ENCODE measurements at places on chromosomes 4 and X.
A peak's percentile ranks its signal among the peaks of the same experiment; 100 is the strongest.

DNA sequence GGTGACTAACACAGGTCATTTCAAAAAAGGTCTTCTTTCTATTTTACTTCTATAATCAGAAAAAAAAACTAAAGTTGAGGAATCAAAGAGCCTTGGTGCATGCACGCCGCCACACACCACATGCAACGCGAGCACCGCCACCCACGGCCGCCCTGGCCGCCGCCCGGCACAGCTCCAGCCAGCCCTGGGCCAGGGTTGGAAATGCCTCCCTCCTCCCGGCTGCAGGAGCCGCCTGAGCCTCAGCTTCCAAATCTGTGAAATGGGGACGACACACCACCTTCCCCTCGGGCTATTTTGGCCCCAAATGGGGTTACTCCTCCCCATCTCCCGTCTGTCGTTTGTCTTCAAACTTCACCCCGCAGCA, 39.7 kb upstream of the MAN2B2 start:
- no peak for DNase-seq

DNA sequence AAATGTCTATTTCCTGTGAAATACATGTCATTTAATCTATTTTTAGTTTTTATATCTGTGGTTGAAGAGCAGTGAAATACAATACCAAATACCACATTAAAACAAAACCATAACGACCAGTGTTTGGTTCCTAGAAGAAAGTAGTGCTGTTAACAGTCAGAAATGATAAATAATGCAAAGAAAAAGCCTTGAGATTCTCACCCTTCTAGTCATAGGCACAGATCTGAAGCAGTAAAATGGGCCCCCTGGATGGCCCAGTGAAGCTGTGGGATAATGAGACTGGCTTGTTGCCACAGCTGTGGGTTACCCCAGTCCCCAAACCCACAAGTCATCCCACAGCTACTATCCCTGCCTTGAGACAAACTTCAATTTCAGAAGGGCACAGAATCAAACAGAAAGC, 137.3 kb upstream of the RPL34 start:
- DNase-seq = peak; percentile 12

DNA sequence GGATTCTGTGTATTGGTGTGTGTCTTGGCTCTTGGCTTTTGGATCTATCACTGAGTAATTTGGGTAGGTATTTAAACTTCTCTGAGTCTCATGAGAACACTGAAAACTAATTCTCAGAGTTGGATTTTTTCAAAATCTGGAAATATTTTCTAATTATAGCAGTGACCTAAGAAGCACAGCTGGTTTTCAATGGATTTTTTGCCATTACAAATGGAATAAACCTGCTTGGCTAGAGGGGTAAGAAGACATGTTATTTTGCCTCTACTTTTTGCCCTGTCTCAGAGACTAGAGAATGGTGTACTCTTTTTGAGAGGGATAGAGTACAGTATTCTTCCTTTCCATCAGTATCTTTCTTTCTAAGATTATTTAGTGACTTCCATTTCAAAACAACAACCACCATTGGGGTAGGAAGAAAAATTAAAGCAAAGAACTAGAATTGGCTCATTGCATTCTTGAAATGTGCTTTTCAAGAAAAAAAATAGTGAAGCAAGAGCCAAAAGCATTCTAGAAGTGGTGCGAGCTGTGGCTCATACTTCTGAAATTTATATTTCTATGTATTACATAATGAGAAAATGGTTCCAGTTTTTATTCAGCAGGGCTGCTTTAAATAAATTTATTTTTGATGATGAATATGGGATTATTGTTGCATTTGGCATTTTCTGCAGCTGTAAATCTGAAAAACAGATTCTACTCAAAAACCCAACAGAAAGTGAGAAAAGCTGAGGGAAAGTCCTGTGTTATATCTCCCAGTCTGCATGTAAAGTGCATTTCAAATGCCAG, 850.2 kb upstream of the SLIT2 start:
- no peak for DNase-seq

DNA sequence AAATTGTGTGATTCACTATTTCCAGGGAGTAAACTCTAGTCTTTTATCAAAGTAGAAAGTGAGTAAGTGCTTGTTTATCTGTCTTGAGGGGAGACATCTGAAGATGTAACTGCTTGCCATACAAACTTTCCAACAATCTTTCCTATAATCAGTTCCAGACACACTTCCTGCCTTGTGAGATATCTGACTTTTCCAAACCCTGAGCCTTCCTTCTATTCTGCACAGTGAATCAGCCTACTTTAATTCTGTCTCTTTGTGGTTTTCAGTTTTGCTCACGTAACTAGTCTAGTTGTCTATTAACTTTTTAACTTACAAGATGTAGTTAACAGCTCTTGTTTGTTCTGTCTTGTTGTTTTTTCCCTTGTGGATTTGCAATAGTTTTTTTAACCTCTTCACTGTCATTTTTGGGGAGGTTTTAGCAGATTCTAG, 947.8 kb downstream of the C4orf33 start:
- no peak for DNase-seq

DNA sequence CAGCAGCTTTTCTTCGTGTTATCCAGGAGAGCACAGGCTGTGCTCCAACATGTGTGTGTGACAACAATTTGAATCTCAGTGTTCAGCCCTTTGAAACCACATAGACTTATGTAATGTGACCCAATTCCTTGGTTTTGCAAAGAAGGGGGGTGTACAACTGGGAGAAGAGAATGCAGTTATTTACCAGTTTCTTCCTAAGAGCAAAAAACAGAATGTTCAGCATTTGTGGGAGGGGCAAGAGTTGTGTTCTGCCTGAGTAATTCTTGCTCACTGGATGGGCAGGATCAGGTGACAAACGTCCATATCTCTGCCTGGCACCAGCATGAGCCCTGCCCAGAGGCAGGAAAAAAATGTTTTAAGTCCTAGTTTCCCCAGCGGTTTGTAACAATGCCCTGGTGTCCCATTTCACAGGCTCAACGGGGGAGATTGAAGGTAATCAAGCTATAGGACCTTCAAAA, 72.0 kb downstream of the PRPS1 start:
- no peak for DNase-seq

- no peak for DNase-seq
These were observed 58.0 kb downstream of the ANXA3 start for GRCh38 chr4:78609580-78609979.
